ENCODE measurements at places on chromosomes 16 and 17. TPM values are rescaled to one million over a fixed set of nuclear protein-coding genes. Genes with fewer than 3 reads are reported as not detected.
A peak's percentile ranks its signal among the peaks of the same experiment; 100 is the strongest.

DNA sequence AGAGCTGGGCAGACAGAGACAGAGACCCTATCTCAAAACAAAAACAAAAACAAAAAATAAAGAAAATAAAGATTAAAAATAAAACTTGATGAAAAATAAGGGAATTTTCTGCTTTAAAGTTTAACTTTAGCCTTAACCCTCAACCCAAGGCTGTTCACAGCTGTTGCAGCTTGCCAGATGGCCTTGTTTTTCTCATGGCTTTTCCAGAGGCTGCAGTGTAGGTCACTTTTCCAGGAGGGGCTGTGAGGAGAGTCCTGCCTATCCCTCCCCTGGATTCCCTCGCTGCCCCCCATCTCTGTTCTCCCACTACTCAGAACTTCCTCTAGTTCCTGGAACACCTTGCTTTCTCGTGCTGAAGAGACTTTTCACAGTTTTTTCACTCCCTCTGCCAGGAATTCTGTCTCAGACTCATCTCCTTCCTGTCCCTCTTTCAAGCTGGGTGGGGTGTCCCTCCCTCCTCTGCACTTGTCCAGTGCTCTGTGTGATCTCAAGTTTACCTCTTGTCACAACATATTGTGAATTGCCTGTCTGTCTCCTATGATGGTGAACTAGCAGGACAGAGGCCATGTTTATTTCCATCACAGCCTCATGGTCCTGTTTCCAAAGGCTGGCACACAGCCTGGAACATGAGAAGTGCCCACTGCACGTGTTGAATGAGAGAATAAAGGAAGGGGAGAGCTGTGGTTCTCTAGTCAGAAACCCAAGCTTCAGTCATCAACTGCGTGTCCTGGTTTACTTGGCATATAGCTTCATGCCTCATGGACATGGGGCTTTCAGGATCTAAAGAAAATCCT lies 69.9 kb upstream of the MSI2 start:
- no peak for DNase-seq

Gene KRTAP4-5
- total RNA-seq = not detected

DNA sequence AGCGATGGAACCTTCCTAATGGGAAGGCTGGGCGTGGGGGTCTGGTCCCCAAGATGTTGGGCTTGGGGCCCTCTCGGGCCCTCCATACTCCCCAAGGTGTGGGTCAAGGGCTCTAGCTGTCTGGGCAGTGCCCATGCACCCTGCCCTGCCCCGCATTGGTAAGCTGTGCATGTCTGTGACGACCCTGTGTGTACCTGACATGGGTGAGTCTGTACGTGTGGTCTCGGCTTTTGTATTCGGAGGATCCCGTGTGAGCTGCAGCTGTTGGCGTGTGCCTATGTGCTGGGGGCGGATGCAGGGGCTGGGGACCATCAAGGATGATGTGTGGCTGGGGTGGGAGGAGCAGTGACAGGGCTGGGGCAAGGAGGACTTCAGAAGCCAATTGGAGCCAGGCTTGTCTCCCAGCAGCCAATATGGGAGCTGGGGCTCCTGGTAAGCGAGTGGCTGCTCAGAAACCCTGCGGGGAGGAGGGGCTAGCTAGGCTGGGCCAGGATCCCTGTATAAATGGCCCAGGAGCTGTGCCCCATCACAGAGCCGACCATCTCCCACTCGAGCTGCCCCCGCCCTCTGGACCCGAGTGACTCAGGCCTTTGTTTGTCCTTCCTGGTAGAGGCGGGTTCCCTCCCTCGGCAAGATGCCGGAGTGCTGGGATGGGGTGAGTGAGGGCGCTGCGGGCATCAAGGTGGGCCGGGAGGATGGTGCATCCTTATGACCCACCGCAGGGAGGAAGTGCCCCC lies at the start of gene NDRG4:
NDRG4 (plus strand) TSS at position 529 of the 737 bp plus-strand sequence; CDS start at position 635, 106 bp downstream.
- peak; percentile 77 for DNase-seq

- no peak for DNase-seq
Measured at GRCh38 chr17:72259922-72260321, 139.1 kb downstream of the SOX9 start.

Gene ZNF771
- total RNA-seq = 12.5 TPM

DNA sequence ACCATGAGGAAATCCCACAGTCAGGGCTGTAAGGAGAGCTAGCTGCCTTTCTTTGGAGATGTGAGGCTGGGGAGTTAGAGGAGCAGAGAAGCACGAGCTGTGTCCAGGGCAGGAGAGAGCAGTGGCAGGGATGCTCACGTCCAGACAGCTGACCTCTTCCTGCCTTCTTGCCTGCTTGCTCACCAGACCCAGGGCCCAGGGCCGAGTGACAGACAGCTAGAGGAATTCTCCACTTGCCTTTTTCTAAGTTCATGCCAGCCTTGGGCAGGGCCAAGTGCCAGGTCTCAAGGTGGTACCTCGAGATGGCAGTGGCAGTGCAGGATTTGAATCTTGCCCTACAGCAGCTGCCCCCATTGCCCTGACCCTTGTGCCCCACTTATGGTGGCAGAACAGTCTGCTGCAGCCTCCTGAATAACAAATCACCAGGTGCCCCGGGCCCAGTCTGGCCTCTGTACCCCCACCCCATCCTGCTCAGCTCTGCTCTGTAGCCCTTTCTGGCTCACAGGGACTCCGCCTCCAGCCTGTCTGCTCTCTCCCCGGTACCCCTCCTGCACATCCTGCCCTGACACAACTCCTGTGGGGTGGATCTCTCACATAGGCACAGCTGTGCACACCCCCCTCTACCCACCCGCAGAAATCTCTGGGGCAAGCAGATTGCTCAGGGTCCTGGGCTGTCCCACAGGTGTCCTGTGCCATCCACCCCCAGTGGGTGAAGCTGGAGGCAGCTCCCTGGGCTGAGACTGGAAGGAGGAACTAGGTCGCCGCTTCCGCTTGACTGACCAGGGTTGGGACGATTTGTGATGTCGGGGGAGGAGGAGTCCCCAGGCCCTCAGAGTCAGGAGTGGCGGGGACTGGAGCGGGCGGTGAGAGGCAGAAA lies 25.9 kb downstream of the GRIN2C start:
- no peak for DNase-seq

DNA sequence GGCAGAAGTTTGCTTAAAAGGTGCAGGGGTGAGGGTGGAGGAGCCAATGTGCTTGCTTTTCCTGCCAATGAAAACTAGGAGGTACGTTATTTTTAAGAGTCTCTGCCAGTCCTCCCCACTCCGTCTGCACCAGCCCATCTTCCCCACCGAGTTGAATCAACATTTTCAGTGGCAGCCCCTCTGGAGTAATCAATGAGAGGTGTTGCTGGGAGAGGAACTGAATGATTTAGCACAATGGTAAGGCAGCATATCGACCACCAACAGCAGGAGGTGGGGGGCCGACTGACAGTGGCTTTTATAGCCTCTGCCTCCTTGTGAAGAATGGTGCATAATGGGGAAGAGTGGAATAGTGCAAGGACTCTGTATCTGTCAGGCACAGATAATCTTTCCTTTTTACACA lies 1465.0 kb upstream of the GOT2 start:
- DNase-seq = no peak

Gene CA7
- total RNA-seq = 2.2 TPM

DNA sequence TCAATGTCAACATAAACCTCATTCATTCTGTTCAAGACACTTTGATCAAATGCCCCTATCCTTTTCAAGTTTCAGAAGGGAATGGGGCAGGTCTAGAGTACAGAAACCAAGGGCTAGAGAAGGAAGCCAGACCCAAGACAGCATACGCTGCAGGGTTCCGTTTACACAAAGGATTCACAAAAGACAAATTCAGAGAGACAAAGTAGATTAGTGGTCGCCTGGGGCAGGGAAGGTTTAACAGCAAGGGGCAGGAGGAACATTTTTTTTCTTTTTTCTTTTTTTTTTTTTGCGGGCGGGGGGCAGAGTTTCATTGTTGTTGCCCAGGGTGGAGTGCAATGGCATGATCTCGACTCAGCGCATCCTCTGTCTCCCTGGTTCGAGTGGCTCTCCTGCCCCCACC lies 19.9 kb upstream of the TRAP1 start:
- DNase-seq = no peak

- DNase-seq = no peak
Measured at GRCh38 chr17:4516735-4517134, 18.1 kb downstream of the SPNS2 start.

GRCh38 chr17:70825321-70826125 lies 656.2 kb downstream of the KCNJ2 start:
- DNase-seq = no peak

- peak; percentile 88 for DNase-seq
Measured at GRCh38 chr16:22948603-22949368, 134.8 kb downstream of the HS3ST2 start.

Data from WTC11 (cell line).